ENCODE measurements at places on chromosomes 2 and 18.
A peak's percentile ranks its signal among the peaks of the same experiment; 100 is the strongest.

DNA sequence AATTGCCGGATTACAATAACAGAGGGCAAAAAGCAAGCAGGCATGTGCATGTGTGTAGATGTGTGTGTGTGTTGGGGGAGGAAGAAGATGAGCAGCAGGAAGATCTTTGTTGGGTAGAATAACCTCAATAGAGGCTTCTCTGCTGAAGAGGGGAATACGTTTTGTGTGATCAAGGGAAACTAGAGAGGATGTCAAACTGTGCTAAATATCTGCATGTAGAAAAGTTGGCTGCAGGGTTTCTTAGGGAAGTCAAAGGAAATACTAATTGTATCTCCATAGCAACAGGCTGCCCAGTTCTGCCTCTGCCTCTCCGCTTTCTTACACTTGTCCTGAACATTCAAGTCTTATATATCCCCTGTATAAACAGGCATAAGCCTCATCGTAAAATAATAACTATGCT is 190.1 kb upstream of the RND3 start:
- DNase-seq = no peak

GRCh38 chr2:74694281-74694680 is 40.2 kb downstream of the SEMA4F start:
- DNase-seq = no peak

- DNase-seq = no peak
Measured at GRCh38 chr2:115160531-115161080, 718.2 kb downstream of the DPP10 start.

DNA sequence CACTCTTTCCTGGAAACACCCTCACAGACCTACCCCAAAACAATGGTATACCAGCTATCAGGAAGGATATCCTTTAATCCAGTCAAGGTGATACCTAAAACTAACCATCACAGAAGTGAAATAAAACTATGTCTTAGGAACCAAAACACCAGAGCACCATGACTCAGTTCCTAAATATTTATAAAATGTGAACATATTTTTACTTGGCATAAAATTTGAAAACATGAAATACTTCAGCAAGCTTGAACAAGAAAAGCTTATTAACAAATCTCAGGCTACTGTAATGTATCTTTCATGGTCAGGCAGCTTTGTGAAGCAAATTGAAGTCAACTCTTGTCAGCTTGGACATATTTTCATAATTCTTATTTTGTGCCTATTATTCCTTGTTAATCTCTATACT is 440.8 kb upstream of the CDH20 start:
- DNase-seq = no peak

DNA sequence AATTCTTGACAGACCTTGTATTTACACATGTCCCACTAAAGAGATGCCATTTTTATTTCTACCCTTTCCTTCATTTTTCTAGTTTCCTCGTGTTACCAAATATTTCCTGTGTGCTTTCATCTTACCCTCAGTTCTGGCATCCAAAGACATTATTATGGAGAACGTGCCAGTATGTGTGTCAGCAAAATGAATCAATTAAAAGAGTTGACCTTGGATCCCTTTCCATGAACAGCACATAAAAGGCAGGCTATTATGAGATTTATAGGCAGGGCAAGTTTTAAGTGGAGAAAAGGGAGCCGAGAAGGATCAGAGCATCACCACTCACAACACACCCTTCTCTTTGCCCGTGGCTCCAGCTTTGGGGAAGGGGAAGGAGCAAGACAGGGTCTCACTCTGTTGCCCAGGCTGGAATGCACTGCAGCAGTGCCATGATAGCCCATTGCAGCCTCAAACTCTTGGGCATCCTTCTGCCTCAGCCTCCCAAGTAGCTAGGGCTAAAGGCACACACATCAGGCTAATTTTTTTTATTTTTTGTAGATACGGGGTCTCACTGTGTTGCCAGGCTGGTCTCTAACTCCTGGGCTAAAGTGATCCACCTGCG is 149.9 kb downstream of the GFPT1 start:
- no peak for DNase-seq

DNA sequence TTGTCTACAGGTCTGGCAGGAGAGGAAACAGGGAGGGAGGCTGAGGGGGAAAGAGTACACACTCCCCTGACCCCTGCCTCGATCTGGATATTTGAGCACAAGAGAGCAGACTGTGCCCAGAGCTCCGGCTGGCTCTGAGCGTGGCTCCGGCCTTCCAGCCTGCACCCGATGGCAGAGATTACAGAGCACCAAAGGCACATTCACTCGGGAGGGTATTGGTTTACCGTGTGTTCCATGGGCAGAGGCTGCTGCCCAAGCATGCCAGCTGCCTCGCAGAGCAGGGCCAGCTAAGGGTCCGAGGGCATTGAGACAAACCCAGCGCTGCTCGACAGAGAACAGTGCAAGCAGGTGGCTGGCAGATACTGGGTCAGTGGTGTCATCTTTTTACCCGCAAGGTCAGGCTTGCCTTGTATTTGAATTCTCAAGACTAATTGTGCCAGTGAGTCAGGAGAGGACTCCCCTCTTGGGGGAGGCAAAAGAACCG is 132.2 kb downstream of the TNS1 start:
- no peak for DNase-seq

DNA sequence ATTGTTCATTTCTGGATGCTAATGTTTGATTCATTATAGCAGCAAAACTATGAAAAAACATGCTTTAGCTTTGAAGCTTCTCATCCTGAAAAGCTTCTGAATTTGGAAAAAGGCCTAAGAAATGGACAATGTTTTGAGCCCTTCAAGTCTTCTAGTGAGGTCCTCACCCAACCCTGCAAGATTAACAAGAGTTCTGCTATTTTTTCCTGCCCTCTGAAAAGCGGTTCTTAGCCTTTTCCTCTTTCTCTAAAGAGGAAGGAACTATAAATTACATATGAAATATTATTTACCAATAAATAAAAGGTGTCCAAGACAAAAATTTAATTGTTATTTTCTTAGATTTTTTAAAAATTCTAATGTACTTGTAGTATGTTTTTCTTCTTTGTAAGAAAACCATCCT is 19.9 kb upstream of the CDH19 start:
- DNase-seq = no peak

GRCh38 chr2:236853585-236854051 is 232.1 kb upstream of the COPS8 start:
- no peak for DNase-seq

DNA sequence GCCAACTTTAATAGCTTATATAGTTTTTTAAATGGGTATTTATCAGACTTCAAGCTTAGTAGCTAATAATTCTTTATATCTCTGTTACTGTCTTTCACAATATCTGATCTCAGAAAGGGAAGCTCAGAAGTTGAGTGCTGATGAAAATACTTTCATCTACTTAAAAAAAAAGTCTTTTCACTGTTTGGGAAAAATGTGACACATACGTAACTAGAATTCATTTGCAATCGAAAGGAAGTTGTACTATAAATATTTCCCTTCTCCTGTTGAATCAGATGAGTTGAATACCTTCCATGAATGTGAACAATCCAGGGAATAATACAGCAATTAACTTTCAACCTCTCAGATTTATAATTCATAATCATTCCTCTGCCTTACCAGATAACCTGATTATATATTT is 811 bp upstream of the SCG2 start:
- no peak for DNase-seq

DNA sequence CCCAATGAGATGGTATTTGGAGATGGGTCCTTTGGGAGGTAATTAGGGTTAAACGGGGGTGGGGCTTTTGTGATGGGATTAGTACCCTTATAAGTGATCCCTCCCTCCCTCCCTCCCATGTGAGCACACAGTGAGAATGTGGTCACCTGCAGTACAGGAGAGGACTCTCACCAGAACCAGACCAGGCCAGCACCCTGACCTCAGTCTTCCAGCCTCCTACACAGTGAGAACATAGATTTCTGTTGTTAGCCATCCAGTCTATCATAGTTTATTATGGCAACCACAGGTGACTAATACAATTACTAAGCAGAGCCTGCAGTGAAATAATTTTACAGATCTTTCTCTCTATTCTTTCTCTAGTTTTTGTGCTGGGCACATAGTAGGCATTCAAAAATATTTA is 137.7 kb upstream of the PKDCC start:
- DNase-seq = no peak

- DNase-seq = no peak
Measured at GRCh38 chr18:48619501-48619900, 80.7 kb downstream of the CTIF start.

DNA sequence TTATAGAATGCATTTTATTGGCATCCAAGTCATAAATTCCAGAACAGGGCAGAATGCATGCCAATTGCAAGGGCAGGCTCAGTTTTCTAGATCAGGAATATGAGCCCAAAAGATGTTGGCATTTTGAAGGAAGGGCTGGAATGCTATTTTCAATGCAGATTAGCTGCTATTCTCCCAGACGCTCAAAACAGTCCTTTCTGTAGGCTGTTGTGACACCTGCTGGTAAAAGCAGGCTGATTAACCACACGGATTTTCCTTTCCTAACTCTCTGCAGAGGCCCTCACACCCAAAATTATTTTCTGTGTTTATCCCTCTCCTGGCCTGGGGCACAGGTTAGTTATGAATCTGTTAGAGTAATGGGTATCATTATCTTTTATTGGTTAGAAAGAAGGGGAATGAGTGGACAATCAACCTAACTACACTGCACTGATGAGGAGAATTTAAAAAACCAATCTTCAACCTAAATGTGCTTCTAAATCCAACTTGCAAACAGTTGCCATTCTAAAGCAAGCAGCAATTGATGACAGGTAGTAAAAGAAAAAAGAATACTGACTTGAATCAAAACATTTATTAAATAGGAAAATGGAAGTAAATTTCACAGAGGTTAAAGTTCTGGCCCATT is 94.0 kb downstream of the PLA2R1 start:
- DNase-seq = peak; percentile 2

- DNase-seq = no peak
Measured at GRCh38 chr2:98576666-98577312, 31.5 kb downstream of the COA5 start.

DNA sequence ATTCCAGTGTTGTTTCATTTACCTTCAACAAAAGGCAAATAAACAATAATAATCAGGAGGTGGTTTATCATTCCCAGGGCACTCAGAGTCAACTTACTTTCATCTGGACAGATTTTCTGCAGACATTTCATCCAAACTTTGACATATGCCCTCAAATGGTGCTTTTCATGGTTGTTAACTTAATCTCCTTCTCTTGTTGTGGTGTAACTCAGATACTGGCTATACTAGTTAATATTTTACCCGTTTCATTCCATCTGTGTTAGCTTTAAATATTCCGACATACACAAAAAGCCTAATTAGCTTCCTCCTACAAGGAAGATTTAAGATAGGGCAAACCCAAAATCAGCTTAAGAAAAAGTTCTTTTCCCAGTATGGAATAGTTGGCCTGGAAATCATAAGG is 44.4 kb upstream of the RPE start:
- no peak for DNase-seq

GRCh38 chr2:25844089-25844488 is 34.2 kb downstream of the ASXL2 start:
- DNase-seq = no peak

DNA sequence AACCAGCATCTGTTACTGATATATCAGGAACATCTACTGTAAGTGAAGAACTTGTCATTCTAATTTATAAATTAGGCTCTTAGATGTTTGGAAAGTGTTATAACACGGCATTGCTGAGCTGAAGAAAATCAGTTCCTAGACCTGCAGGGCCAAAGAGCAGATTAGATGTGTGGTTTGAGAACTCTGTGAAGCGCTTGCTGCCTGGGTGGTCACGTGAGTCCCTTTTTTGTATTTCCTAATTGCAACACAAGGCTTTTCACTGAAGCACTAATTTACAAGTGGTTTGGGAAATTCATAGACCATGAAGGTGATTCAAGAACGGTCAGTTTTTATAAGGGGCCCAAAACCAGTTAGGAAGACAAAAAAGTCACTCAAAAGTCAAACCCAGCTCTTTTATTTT is 106.9 kb upstream of the SP3 start:
- no peak for DNase-seq

DNA sequence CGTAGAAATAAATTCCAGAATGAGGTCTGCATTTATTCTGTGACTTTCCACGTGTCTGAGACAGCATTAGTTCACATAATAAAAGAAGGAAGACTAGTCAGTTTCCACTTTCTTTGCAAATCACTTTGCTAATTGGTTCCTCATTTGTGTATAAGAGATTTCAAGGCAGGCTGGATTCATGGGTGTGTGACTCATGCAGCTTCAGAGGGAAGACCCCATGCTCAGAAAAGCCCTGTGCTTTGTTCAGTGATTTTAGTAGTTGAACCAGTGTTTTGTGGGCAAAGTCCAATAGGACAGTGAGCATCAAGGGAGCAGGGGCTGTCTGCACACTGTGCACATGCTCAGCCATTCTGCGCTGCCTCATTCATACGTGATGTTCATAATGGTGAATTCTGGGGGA is 297.8 kb downstream of the DLGAP1 start:
- DNase-seq = no peak

DNA sequence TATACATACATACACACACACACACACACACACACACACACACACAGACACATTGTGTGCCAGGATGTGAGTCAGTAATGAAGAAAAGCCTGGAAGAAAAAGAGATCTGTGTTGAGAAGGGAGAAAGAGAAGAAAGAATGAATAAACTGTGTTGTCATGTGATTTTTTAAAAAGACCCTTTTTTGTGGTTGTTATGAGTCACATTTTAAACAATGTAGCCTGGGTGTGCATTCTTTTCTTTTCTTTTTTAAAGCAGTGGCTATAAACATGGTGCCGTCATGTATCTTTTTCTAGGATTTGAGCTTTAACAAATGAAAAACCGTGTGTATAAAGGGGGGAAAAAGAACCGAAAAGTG is 87.2 kb downstream of the NRP2 start:
- no peak for DNase-seq

GRCh38 chr2:176581557-176582165 is 312.4 kb downstream of the MTX2 start:
- no peak for DNase-seq

DNA sequence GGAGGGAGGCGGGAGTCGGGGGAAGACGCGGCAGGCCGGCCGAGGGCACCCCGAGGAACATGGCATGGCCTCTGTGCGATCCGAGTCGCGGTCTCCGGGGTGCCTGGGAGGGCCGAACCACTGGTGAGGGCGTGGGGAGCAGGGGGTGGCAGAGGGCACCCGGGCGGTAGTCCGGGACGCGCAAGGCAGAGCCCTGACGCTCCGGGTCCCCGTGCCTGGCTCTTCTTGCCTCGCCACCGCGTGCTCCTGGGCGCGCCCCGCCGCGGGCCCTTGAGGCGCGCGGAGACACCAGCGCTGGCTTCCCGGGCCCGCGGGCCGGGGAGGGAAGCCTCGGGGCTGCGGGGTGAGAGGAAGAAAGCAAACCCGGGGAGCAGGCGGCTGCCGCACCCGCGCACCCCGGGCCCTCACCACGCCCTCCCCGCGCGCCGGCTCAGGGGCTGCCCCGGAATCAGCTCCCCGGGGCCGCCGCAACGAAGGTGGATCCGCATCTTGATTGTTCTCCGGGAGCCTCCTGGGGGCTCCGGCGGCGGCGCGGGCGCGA is 4.3 kb downstream of the SOX11 start:
- no peak for DNase-seq

- no peak for DNase-seq
Measured at GRCh38 chr2:155485141-155485842, 786.8 kb downstream of the KCNJ3 start.

- DNase-seq = no peak
Measured at GRCh38 chr2:240305369-240305962, 130.0 kb upstream of the GPC1 start.

GRCh38 chr2:199064201-199064600 is 393.5 kb downstream of the SATB2 start:
- DNase-seq = no peak
